ENCODE measurements at places on chromosomes 6 and 20.

- DNase-seq, result no peak
These were observed 11.0 kb upstream of the PDSS2 start for GRCh38 chr6:107470364-107470763.

GRCh38 chr6:40543146-40543545 lies 44.0 kb downstream of the LRFN2 start:
- DNase-seq, result no peak

DNA sequence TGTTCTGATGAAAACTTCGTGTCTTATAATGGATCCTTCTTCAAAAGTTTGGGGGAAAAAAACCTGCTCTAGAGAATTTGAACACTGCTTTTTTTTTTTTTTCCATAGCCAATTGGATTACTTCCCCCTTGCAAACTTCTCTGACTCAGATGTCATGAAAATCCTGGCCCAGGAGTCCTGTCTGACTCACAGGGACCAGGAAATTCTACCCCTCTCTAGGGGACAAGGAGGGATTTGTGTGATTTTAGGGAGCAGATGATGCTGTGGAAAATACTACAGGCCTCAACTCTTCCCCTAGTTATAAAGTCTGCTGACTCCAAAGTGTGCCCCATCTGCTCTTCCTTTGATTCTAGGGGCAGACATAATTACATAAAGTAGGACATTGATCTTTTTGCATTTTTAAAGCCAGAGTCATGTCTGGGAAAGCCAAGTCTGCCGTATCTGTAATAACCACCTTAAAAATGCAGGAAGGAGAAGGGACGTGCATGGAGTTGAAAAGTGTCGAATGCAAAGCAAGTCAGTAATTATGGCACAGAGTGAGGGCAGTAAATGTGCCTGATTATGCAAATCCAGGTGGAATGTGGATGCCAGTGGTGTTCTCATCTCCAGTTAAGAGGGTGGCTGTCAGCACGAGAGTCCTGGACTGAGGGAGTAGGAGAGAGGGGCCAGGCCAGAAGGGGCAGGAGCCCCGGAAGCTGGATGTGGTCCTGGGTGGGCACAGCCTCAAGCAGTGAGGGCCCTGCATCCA lies 144.3 kb upstream of the SULF2 start:
- DNase-seq, result no peak

DNA sequence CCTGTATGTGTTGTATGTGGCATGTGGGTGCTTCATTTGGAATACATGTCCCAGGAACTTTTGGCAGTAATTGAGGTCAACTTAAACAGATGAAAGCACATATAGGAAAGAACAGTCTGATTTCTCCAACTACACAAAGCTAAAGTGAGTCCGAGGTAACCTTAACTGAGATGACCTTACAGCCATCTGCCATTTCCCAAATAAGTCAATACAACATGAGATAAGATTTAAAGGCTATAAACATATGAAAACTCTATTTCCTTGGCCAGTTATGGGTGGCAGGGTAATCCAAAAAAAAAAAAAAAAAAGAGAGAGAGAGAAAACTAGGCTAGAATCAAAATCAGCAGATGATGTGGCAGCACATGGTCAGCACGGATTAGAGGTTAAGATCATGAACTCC lies 1068.3 kb downstream of the KHDRBS2 start:
- DNase-seq, result no peak

DNA sequence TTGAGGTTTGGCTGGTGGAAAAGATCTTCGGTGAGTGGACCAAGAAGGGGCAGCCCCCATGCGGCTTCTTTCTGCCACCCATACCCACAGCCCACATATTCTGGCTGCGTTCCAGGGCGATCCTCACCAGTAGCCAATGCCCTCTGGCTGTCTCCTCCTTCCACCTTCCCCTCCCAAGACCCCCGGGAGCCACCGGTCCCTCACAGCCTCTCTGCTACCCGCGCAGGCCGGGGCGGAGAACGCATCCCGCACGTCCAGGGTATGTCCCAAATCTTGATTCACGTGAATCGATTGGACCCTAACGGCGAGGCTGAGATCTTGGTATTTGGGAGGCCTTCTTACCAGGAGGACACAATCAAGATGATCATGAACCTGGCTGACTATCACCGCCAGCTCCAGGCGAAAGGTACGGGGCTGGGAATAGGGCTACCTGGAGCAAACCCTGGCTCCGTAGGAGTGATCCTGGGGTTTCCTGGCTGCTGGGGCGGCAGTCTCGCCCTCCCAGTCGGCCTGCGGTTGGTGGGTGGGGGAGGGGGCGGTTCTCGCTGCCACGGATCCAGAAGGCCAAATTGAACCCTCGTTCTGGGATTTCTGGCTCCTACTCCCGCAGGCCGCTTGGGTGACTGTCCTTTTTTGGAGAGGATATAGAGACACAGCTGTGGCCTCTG lies 545 bp downstream of the KHDC3L start:
- DNase-seq, result no peak

- no peak for DNase-seq
These were observed 41.1 kb upstream of the PTGIS start for GRCh38 chr20:49608752-49609670.

DNA sequence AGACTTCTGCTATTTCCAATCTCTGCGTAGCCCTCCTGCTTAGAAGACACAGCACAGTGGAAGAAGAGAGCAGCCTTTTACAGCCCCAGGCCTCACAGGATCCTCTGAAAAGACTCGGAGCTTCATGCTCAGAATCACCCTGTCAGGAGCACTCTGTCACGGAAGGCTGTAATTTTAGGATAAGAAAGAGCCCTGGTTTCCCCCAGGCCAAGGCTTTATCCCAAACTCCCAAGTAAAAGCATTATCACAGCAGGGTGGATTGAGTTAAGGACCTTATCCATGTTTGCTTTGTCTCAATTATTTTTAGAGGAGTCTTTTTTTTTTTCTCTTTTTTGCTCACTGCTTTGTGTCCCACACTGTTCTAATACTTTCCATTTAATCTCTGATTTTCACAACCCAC lies 39.2 kb downstream of the ANKS1A start:
- no peak for DNase-seq

DNA sequence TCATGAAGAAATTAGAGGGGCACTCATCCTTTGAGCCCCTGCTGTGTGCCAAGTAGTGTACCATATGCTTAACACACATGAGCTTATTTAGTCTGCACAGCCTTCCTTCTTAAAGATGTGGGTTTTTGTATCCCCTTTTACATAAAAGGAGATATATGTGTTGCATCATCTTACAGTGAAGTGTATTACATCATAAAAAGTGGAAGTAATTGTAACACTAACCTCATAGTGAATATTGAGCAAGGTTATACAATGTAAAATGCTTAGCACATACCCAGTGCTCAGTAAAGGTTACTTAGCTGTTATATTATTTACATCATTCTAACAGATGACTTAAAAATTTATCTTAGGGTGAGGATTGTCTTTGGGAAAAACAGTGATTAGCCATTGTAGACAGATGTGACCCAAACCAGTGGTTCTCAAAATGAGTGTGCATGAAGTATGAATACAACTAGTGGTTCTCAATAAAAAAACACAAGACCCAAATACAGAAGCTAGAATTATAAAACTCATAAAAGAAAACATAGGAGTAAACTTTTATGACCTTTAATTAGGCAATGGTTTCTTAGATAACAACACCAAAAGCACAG lies 3.8 kb upstream of the PIGU start:
- DNase-seq, result no peak

DNA sequence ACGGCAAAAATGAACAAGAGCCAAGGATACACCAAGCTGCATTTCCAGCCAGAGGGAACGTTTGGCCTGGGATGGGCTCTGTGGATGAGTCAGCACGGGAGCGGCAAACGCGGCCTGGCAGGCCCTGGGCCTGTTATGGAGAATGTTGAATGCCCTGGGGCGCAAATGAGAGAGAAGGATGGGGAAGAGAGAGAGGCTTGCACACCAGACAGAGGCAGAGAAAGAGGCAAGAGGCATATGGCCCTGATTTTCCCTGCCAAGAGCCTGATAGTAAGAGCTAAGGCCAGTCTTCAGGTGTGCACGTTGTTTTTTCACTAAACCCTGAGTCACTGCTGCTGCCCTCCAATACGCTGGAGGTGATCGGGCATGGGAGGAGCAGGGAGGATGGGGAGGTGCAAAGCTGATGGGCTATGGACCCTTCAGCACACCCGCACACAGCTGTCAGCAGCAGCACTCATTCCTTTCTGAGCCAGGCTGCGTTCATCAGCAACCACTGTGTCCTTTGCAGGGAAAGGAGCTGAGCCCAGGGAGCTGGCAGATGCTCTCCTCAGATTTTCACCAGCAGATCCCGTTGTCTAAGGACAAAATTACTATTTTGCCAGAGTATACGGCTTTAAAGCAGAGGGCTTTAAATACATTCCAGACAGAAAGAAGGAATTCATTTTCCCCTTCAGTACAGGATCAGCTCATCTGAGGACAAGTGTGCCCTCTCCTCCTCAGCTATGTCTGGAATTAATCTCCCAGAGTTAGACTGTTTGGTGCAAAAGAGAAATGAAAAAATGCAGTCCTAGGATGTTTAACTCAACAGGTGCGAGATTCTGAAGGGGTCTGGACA lies 61.7 kb upstream of the SLC22A23 start:
- no peak for DNase-seq

DNA sequence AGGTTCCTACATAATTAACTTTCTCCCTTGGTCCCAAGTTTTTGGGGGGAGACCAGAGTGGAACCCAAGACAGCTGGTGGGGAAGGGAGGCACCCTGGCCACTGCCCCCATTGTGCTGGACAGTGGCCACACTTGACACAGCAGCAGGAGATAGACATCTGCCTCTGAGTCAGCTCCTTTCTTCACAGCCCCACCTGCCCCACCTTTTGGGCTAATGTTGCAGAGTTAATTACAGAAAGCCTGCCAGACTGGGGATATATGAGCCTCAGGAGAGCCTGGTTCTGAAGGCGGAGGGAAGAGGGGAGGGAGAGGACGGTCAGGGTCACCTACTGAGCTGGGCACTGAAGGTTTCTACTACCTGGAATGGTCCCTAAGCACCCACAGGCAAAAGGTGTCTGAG lies 50.6 kb downstream of the MAFB start:
- no peak for DNase-seq

DNA sequence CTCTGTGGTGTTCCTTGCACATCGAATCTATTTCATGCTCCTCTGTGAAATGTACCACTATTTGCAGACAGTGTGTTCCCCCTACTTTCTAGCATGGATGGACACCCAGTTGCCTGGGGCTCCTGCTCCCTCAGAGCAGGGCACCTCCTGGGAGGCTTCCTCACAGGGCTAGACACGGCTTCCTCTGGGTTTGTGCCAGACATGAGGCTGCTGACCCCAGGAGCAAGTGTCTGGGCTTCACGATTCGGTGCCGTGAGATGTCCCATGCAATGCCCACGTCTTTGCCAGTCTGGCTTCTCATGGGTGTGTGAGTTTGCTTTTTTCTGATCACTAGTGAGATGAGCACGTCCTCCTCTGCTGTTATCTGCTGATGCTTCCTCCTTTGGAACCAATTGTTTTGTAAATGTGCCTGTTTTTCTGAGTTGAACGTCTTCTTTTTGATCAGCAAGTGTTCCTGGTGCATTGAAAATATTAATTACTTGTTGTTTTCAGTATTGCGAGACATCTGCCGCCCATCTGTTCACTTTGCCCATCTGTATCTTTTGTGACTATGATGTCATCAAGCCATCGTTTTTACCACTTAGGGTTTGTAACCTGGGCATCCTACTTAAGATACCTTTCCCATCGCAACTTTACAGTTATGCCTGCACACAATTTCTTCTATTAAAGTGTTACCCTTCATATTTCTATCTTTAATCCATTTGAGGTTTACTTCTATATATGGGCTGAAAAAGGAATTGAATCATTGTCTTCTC lies 92.0 kb downstream of the TTLL2 start:
- no peak for DNase-seq

DNA sequence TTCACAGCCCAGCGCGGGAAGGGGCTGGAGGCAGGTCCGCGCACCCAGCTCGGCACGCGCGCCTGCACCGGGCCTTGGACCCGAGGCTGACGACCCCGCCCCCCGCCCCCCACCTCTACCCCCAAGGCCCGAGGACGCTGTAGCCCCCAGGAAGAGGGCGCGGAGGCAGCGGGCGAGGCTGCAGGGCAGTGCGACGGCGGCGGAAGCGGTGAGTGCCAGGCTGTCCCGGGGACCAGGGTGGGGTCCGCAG lies 1.2 kb downstream of the LIME1 start:
- no peak for DNase-seq

GRCh38 chr6:31907158-31907813 lies 5.4 kb upstream of the ZBTB12 start:
- DNase-seq, result no peak

DNA sequence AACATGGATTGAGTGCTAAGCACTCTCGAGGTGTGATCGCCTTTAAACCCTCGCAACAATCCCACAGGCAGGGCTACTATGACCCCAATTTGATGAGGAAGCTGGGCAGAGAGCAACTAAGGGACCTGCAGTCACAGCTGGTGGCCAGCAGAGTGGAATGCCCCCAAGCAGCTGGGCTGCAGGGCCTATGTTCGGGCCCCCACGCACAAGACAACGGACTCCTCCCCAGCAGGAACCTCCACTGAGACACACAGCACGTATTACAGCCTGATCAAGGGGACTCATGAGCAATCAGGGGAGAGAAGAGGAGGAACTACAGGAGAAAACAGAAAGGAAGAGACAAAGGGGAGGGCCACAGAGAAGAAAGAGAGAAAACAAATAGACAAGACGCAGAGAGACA lies 21.7 kb downstream of the CST7 start:
- no peak for DNase-seq

GRCh38 chr6:16654701-16655100 lies 106.6 kb downstream of the ATXN1 start:
- no peak for DNase-seq

- DNase-seq, result no peak
These were observed 17.1 kb upstream of the BPI start for GRCh38 chr20:38286586-38287531.

DNA sequence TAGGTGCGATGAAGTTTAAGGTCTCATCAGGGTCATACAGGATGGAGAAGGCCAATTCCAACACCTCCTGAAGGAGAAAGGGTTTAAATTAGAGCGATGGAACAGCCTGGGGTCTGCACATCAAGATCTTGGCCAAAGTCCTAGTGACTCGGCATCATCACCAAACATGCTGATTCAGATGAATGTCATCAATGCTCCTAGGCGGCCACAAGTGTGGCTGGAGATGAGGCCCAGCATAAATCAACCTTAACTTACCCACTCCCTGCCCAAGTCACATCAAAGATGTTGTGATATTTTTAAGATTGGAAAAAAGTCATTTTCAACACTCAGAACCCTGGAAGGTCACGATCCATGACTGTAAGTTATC lies 37.5 kb downstream of the ELMO2 start:
- no peak for DNase-seq

DNA sequence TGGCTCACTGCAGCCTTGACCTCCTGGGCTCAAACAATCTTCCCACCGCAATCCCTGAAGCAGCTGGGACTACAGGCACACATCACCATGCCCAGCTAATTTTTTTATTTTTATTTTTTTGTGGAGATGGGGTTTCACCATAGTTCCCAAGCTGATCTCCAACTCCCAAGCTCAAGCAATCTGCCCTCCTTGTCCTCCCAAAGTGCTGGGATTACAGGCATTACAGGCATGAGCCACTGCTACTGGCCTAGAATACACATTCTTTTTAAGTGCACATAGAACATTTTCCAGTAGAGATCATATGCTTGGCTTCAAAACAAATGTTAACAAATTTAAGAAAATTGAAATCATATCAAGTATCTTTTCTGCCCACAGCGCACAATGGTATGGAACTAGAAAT lies 176.8 kb upstream of the MARCKS start:
- no peak for DNase-seq

- no peak for DNase-seq
These were observed 287.0 kb upstream of the SUPT3H start for GRCh38 chr6:45664707-45665106.

GRCh38 chr6:76843054-76843822 lies 620.1 kb downstream of the HTR1B start:
- no peak for DNase-seq

- DNase-seq, result no peak
These were observed 11.4 kb upstream of the KIF25 start for GRCh38 chr6:167985911-167986595.

- DNase-seq, result no peak
These were observed 420.6 kb upstream of the MMS22L start for GRCh38 chr6:97703661-97704060.
